Breast epithelium (tissue), 4 donors: ENCODE measurements at places on chromosomes 2 and 18. TPM values are rescaled to one million over a fixed set of nuclear protein-coding genes. Genes with fewer than 3 reads are reported as not detected.

PLGLB2 gene
- 5.6 TPM for total RNA-seq

BOLL gene
- total RNA-seq = 0.29 TPM

VSNL1 gene
- total RNA-seq = 0.80 TPM

RAPGEF4 gene
- total RNA-seq = 12.8 TPM

DYNAP gene
- total RNA-seq = not detected

ARHGAP15 gene
- total RNA-seq = 10.7 TPM

ZNF532 gene
- 55.5 TPM for total RNA-seq

TXNDC2 gene
- total RNA-seq = not detected

ADCYAP1 gene
- total RNA-seq = 1.2 TPM

FER1L5 gene
- 0.98 TPM for total RNA-seq

ABCG8 gene
- total RNA-seq = not detected

ZSWIM2 gene
- total RNA-seq = not detected

DIS3L2 gene
- 38.9 TPM for total RNA-seq

SCN9A gene
- total RNA-seq = 2.0 TPM

CFAP65 gene
- not detected for total RNA-seq

MOCOS gene
- total RNA-seq = 9.7 TPM

SERPINB4 gene
- 0.66 TPM for total RNA-seq

AP1S3 gene
- total RNA-seq = 4.7 TPM

TRPM8 gene
- not detected for total RNA-seq

CMPK2 gene
- total RNA-seq = 3.3 TPM

OTOF gene
- total RNA-seq = 0.32 TPM

HNRNPA3 gene
- total RNA-seq = 95.9 TPM

DSC3 gene
- 54.3 TPM for total RNA-seq

ADGRF3 gene
- total RNA-seq = under 0.01 TPM

NPC1 gene
- 81.3 TPM for total RNA-seq

UGT1A7 gene
- not detected for total RNA-seq

NAT8 gene
- not detected for total RNA-seq

ANKRD30B gene
- 11.5 TPM for total RNA-seq

ABI2 gene
- 16.0 TPM for total RNA-seq

BIRC6 gene
- total RNA-seq = 152 TPM

SCG2 gene
- total RNA-seq = 0.32 TPM

CYP27C1 gene
- total RNA-seq = 0.29 TPM

LOXL3 gene
- total RNA-seq = 7.8 TPM

FZD7 gene
- 12.5 TPM for total RNA-seq

FSHR gene
- not detected for total RNA-seq

APLF gene
- 13.4 TPM for total RNA-seq

FOXI3 gene
- not detected for total RNA-seq

CRACDL gene
- 10.8 TPM for total RNA-seq

RMDN2 gene
- total RNA-seq = 9.8 TPM

TSGA10 gene
- 17.1 TPM for total RNA-seq

ZRANB3 gene
- total RNA-seq = 6.1 TPM

FARP2 gene
- 43.3 TPM for total RNA-seq

AQP12A gene
- total RNA-seq = not detected
